ENCODE measurements at places on chromosomes 2 and 18.

DNA sequence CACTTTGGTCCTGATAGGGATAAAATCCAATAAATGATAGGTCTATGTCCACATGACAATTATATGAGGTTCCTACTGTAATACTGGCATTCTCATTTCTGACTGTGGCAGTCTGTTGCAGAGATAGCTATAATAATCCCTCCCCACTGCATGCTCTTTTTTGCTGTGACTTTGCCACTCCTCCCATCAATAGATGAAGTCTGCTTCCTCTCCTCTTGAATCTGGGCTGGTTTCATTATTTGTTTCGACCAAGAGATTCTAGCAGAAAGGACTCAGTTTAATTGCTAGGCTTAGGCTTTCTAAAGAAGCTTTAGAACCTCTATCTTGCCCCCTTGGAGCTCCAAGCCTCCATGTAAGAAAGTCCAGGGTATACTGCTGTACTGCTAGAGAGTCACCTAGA, 23.3 kb upstream of the CREB1 start:
- DNase-seq, result no peak

GRCh38 chr2:190113000-190113399, 50.5 kb upstream of the MSTN start:
- DNase-seq, result no peak

- DNase-seq, result no peak
These were observed 17.0 kb downstream of the SLC20A1 start for GRCh38 chr2:112662704-112663103.

GRCh38 chr18:65544701-65545100, 206.1 kb upstream of the CDH7 start:
- no peak for DNase-seq

DNA sequence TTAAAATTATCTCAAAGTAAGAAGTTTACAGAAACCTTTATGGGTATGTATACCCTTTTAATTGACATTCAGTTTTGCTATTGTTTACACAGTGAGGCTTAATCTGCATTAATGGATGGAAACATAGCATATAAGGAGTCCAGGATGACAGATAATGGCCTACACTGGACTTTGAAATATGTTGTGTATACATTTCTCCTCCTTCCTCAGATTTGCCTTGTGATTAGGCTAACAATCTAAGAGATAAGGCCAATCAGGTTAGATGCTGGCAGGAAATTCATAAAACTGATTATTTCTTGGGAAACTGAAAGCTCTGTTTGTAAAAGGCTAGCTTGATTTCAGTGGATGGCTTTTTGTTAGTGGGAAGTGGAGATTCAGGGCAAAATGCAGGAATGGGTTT, 191.9 kb downstream of the LDLRAD4 start:
- DNase-seq, result no peak

GRCh38 chr18:57921708-57922107, 118.6 kb upstream of the ATP8B1 start:
- DNase-seq, result no peak

DNA sequence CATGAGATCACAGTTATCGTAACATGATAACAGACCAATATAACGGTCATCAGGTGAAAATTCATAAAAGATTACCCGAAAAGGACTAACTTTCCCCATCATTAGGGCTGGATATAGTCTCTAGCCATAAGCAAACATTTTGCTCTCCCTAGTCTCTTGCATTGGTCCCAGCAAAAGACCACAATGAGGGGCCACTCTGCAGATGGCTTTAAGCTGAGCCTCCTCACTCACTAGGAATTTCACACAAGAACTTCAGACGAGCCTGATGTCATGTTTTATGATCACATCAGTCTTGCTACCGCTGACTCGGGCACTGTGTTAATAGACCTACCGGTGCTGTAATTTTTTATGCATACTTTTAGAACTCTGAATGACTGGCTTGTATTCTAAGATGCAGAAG, 35.2 kb downstream of the STK17B start:
- no peak for DNase-seq

- no peak for DNase-seq
These were observed 46.6 kb downstream of the ZNF532 start for GRCh38 chr18:58911241-58911640.

GRCh38 chr18:35610724-35611123, 29.2 kb downstream of the GALNT1 start:
- no peak for DNase-seq

- peak; percentile 29 for DNase-seq
These were observed 1.2 kb downstream of the GYPC start for GRCh38 chr2:126657148-126657635.

GRCh38 chr2:173647681-173648311, 293.1 kb downstream of the CDCA7 start:
- no peak for DNase-seq

- no peak for DNase-seq
These were observed 48.1 kb downstream of the ID2 start for GRCh38 chr2:8729939-8730338.

GRCh38 chr2:235330775-235331451, 162.9 kb upstream of the AGAP1 start:
- DNase-seq, result peak; percentile 79

DNA sequence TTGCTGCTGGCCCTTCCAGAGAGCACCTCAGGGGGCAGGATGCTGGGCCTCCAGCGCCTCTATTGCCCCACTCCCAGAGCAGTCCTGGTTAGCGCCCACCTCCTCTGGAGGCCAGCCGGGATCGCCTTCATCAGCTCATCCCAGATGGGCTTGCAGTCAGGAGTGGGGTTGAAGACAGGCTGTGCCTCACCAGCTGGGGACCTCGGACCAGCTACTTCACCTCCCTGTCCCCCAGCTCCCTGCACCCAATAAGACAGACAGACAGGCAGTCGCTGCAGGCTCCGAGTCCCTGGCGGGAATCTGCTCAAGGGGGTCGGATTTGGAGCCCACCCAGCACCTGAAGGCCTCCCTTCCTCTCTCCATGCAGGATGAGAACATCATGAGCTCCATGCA, 18.9 kb upstream of the FAHD2A start:
- DNase-seq, result no peak

- peak; percentile 27 for DNase-seq
These were observed 22.6 kb upstream of the ITGA6 start for GRCh38 chr2:172404824-172405223.

GRCh38 chr2:45199973-45200372, 190.7 kb upstream of the SIX2 start:
- DNase-seq, result no peak

DNA sequence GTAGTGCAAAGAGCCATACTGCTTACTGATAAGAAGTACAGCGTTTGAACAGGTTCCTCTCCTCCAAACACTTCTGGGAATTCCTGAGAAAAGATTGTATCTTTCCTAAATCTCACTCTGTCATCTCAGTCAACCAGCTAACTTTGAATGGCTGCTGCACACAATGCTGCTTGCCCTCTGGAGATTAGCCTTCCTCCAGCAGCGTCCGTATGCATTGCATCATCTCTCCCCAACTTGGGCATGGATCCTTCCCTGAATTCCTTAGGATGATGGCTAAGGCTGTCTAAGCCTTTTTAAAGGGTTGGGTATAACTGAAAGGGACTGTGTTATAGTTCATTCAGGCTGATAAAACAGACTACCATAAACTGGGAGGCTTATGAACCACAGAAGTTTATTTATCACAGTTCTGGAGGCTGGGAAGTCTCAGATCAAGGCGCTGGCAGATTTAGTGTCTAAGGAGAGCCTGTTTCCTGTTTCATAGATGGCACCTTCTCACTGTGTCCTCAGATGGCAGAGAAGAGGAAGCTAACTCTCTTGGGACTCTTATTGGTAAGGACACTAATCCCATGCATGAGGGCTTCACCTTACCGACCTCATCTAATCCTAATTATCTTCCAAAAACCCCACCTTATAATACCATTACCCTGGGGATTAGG, 105.3 kb downstream of the PAX3 start:
- no peak for DNase-seq

DNA sequence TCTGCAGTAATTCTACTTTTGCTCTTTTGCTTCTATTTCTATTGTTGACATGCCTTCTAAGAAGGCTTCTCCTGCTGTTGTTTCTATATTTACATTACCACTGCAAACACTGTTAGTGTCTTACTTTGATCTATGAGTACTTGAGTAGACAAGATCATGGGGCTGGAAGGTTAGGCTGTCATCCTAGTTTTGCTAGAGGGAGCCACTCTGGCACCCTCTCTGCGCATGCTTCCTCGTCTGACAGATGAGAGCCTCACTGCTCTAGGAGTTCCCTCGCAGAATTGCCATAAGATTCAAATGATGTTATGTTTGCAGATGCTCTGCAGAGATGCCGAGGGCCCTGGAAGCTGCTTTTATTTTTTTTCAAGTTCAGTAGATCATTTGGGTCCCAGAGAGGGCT, 185.6 kb downstream of the RNF144A start:
- no peak for DNase-seq

DNA sequence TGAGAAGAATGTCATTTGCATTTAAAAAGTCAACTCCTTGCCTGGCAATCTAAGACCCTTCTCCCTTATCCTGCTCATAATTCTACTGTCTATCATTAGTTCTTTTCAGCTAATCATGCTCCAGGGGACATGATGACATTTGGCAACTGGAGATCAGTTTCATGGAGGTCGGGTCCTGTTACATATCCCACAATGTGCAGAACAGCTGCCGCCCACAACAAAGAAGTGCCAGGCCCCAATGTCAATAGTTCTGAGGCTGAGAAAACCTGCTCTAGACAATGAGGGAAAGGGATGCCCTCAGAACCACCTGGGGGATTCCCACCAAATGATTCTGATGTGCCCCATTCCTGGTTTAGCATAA, 53.4 kb upstream of the IL1RL1 start:
- DNase-seq, result no peak

DNA sequence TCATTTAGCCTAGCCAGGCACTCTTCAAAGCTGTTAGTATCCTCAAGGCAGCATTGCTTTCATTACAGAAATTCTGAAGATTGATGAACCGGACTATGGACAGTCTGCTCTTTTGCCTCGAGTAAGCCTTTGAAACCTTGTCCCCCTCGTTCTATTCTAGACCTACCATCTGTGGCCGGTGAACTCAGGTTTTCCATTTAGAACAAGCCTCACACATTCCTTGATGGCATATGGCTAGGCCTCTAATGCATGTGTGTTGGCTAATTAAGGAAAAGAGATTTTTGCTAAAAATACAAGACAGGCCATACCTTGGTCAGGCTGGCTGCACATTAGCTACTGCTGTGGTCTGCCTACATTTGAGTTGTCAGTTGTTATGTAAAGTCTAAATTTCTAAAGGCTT, 111.8 kb downstream of the CERS6 start:
- no peak for DNase-seq

- DNase-seq, result no peak
These were observed 6.9 kb downstream of the ALLC start for GRCh38 chr2:3664925-3665324.

GRCh38 chr2:23385748-23386338, 864 bp downstream of the KLHL29 start:
- peak; percentile 67 for DNase-seq

All from urothelium cell line (cell line).